ENCODE measurements at places on chromosomes 2 and 18. TPM values are rescaled to one million over a fixed set of nuclear protein-coding genes. Genes with fewer than 3 reads are reported as not detected.

DSG4 gene
- total RNA-seq, result not detected

RBBP8 gene
- 65.3 TPM for total RNA-seq

CYRIA gene
- 0.99 TPM for total RNA-seq

NTSR2 gene
- not detected for total RNA-seq

BCL2 gene
- 67.9 TPM for total RNA-seq

LGALSL gene
- total RNA-seq, result 1.3 TPM

- DNase-seq, result peak; percentile 92
Observed at GRCh38 chr2:42105330-42106256, 57.8 kb downstream of the PKDCC start.

- DNase-seq, result no peak
Observed at GRCh38 chr2:68366083-68366560, 1.0 kb downstream of the PLEK start.

DNA sequence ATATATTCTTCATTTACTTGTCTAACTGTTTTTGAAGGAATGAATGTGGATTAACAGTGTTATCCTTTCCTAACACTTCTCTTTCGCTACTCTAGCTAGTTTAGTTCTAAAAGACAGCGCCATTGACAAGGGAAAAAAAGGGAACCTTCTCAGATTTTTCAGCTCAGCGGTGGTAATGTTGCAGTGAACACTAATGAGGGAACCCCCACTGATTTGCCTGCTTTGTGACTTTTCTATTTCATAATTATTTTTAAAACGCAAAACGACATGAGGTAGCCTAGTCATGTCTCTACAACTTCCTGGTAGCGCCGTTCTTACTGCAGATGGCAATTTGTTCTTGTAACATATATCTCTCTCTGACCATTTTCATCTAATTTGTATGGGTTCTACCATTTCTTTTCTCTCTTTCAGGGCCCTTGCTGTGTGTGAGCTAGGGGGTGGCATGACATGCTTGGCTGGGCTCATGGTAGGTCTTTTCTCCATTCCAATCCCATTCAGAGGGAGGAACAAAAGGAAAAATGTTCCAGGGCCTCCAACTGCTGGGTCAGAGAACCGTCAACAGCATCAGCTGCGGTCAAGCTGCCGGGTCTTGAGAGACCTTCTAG is 235.5 kb upstream of the SIX3 start:
- no peak for DNase-seq

DNA sequence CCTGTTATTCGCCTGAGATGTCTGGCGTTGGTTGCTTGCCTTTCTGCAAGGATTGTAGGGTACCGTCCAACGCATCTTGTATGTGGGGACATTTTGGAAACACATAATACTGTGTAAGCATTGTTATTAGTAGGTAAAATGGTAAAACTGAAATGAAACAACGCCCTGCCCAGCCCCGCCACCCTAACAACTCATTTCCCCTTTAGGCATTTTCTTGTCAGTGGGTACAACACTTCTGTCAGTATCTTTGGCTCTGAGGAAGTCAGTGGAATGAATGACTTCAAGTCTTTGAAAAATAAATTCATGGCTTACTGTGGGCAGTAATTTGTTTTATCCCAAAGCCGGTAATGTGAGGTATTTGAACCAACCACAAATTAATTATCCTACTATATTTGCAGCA is 86.0 kb downstream of the FMNL2 start:
- DNase-seq, result no peak

DNA sequence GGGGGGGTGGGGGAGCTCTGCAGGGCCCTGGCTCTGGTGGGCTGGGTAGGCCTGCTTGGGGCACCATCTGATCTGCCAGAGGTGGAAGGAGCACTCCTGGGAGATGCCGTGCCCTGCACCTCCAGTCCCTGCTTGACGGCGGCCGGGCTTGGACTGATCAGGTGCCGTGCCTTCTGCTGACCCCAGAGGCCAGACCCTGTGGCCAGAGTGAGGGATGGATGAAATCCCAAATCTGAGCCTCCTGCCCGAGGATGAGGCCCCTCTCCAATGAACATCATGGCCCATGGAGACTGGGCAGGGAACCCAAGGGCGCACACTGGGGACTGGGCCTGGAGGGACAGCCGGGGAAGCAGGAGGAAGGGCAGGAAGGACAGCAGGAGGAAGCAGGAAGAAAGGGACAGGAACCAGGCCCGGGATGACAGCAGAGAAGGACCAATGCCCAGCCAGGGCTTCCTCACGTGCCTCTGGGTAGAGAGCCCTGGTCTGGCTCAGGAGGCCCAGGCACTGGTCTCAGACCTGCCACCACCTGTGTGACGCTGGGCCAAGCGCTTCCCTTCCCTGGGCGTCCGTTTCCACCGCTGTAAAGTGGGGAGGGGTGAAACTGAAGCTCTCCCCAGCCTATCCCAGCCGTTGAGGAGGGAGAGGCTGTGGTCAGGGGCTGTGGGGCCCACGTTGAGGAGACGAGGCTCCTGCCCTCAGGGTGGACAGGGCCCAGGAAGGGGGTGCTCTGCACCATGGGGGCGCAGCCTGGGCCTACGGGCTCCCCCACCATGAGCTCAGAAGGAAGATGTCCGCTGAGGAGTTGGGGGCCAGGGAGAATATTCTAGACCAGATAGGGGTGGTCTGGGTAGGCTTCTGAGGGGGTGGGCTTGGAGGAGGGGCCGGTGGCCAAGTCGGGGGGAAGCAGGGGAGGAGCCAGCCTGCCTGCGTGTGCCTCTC is 1.0 kb upstream of the GPR35 start:
- no peak for DNase-seq

GRCh38 chr2:166773308-166773949 is 114.9 kb upstream of the XIRP2 start:
- DNase-seq, result no peak

GRCh38 chr18:1050012-1050657 is 145.5 kb downstream of the ADCYAP1 start:
- no peak for DNase-seq

DNA sequence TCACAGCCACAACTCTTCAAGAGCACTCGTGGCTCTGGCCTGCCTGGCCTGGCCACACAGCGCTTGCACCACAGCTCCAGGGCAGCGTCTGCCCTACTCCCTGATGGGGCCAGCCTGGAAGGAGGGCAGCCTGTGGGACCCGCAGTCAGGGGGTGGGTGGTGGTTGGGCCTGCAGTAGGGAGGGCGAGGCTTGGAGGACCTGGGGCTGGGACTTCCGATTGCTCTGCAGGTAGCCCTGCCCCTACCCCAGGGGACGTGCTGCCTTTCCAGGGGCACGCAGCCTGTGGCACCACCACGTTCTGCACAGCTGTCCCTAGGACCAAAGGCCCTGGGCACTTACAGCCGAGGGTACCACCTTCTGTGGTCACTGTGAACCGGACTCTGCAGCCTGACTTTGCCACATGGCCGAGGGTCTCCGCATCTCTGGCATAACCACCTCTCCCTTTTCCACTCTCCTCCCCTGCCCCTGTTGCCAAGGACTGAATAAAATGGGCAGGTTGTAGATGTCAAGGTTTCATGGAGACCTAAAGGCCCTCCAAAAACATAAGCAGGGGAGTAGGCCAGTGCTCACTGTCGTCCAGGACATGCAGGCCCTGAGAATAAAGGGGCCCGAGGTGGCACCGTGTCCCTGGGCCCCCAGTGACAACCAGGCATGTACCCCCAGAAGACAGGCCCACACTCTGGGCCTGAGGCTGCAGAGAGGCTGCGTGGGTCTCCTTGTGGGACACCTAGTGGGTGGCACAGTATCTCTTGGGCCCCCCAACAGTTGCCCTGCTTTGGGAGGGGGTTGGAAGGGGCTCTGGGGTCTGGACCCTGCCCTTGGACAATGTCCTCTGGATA is 87.3 kb downstream of the INHBB start:
- DNase-seq, result no peak

- no peak for DNase-seq
Observed at GRCh38 chr2:18304849-18305248, 255.6 kb downstream of the RDH14 start.

DNA sequence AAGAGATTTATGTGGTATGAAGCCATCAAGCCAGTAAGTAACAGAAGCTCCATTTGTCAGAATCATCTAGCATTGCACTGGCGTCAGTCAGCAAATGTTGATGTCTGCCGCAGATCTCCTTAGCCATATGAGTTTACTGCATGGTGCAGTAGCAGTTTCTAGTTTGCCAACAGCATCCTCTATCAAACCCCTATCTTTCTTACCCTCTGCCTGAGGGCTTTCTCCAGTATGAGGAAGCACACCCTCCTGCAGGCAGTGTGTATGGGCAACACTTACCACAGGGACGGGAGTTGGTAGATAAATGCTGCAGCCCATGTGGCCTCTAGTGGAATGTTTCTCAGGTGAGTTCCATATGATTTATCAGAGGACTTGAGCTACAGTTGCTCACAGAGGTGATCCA is 63.7 kb downstream of the EFEMP1 start:
- no peak for DNase-seq

DNA sequence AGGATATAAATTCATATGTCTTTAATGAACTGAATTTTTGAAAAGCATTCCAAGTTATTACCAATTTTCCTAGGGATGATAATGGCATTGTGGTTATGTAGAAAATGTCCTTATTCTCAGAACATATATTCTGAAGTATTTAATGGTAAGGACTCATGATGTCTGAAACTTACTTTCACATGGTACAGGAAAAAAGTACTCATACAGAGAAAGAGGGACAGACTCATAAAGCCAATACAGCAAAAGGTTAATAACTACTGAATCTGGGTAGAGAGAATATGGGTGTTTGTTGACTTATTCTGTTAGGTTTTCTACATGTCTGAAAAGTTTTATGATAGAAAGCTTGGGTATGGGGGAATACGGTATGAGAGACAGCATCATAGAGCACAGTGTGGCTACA is 84.3 kb upstream of the SERTAD2 start:
- DNase-seq, result no peak

All from activated CD4-positive, alpha-beta memory T cell treated with anti-CD3 and anti-CD28 coated beads for 36 hours (primary cell).